ENCODE measurements at places on chromosomes 12 and 14. TPM values are rescaled to one million over a fixed set of nuclear protein-coding genes. Genes with fewer than 3 reads are reported as not detected.

GRCh38 chr14:76923431-76924370 is 97.5 kb downstream of the LRRC74A start:
- DNase-seq, result no peak

DNA sequence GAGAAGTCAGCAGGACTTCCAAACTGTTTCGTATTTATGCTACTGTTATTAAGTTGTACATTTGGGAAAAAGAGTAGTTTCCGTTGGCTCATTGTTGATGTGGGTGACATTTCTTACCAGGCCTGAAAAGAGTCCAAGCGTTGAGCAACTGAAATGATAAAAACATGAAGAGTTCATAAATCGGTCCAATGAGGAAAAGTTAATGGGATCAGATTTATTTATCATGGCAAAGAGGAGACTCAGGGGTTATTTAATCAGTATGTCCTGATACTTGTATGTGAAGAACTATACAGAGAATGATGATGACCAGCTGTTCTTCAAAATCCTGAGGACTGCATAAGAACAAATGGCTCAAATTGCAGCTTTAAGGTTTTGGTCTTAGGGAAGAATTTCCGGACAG is 7.7 kb downstream of the VRK1 start:
- DNase-seq, result no peak

DNA sequence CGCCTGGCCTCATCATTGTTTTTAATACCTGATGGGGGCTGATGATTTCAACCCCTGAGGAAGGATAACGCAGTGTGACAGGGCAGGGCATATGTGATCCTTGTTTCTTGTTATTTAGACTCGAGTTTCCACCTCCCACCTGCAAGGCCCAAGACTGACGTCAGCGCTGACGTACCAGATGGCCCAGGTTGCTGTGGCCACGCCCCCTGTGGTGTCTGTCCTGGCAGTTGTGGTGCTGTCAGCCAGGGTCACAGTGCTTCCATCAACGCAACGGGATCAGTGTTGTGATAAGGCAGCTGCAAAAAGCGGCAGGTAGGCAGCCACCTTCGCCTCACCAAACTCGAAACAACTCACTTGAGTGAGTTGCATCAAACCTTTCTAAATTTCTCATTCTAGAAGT is 18.4 kb downstream of the DDX51 start:
- no peak for DNase-seq

- DNase-seq, result no peak
Measured at GRCh38 chr14:83994020-83994419, 1535.9 kb upstream of the FLRT2 start.

DNA sequence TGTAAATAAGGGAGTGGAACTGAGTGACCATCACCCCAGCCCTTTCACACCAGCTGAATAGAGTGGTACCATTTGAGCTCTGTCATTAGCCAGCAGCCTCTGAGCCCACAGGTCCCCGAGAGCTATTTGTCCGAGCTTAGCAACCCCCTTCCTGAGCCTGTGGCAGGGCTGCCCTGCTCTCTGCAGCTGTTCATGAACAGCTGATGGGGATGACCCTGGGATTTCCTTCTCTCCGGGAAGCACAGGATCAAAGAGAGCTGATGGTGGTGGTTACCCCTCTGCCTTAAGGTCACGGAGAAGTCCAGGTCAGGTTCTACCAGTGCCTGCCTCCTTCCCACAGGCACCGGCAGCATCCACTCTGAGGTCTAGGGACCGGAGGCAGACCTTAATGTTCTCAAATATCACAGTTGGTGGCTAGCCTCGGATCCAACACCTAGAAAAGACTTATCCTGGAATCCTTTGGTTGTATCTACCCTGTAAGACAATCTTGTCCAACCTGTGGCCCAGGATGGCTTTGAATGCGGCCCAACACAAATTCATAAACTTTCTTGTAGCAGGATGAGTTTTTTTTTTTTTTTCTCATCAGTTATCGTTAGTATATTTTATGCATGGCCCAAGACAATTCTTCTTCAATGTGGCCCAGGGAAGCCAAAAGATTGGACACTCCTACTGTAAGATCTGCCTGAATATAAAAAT is 81.1 kb downstream of the ESRRB start:
- no peak for DNase-seq

DNA sequence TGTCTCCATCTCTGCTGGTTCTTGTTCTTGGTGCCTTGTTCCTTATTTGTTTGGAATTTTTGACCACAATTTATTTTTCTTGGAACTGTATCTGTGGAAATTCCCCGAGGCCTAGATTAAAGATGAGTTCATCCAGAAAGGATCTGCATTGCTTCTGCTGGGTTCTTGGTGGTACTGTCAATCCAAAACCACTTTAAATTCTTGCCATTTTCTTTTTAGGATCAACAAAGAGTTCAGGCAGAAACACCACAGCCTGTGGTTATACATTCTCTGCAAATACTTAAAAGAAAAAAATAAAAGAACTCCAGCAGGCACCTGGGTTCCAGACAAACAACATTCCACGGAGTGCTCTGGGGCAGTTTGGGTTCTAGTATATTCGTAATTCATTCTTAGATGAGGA is 6.0 kb upstream of the VAMP1 start:
- no peak for DNase-seq

GRCh38 chr14:104887623-104888488 is 22.8 kb downstream of the CEP170B start:
- DNase-seq, result no peak

DNA sequence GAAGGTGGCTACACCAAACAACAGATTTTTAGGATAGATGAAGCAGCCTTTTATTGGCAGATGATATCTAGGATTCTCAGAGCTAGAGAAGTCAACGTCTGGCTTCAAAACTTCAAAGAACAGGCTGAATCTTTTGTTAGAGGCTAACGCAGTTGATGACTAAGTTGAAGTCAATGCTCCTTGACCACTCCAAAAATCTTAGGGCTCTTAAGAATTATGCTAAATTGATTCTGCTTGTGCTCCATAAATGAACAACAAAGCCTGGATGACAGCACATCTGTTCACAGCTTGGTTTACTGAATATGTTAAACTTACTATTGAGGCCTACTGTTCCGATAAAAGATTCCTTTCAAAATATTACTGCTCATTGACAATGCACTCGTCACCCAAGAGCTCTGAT is 13.0 kb upstream of the CDKN3 start:
- no peak for DNase-seq

- DNase-seq, result no peak
Measured at GRCh38 chr12:12210983-12211382, 55.9 kb downstream of the LRP6 start.

DNA sequence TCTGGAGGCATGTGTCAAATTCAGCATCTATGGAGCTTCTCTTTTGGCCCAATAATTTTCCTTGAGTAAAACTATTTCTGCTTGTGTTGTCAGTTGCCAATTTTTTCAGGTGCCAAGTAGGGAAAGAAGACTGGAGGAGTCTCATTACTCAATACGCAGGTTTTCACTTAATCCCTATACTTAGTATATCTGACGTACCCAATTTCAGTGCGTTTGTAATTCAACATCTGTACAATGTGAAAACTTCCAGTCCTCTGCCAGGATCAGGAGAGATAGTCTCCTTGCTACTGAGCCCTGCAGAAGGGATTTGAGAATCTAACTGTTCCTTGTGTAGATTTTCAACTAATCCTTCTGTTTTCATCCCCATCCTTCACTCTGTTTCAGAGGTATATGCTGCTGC is 5.7 kb upstream of the PAWR start:
- no peak for DNase-seq

- DNase-seq, result no peak
Measured at GRCh38 chr14:46136456-46136855, 515.1 kb downstream of the RPL10L start.

- no peak for DNase-seq
Measured at GRCh38 chr14:105313381-105314286, 914 bp upstream of the PACS2 start.

Gene KRT78
- polyA plus RNA-seq, result not detected

Gene MOAP1
- polyA plus RNA-seq, result 49.2 TPM

Gene ERBB3
- 59.6 TPM for polyA plus RNA-seq

Gene SLC17A8
- 0.31 TPM for polyA plus RNA-seq

Data from left renal pelvis (tissue), 4 donors.